ENCODE measurements at places on chromosomes 4 and X. TPM values are rescaled to one million over a fixed set of nuclear protein-coding genes. Genes with fewer than 3 reads are reported as not detected.

DNA sequence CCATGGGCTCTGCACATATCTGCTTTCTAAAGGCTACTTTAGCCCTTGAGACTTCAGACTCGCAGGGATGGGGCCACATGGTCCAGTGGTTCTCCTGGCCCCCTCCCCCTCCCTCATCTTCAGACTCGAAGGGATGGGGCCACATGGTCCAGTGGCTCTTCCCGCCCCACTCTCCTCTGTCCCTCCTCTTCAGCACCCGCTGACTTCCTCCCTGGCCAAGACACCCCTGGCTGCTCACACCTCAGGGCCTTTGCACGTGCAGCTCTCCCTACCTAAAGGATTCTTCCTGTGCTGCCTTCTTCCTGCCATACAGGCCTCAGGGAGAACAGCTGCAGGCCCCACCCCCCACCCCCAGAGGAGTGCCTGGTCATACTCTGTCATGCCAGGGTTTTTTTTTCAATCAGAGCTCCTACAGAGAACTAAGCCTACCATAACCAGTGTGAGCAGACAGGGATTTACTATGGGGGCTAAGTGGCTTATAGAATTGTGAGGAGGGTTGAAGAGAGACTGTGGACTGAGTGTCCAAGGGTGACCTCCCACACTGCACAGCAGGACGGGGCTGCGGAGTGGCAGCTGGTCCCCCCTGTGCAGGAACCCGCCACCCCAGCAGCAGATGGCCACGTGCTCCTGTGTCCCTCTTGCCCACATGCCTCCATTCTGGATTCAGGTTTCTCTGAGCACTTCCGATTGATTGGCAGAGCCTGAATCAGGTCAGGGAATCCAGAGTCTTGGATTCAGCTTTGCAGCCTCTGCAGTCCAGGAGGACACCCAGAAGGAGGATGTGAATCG lies 6.1 kb upstream of the SPON2 start:
- no peak for DNase-seq

DNA sequence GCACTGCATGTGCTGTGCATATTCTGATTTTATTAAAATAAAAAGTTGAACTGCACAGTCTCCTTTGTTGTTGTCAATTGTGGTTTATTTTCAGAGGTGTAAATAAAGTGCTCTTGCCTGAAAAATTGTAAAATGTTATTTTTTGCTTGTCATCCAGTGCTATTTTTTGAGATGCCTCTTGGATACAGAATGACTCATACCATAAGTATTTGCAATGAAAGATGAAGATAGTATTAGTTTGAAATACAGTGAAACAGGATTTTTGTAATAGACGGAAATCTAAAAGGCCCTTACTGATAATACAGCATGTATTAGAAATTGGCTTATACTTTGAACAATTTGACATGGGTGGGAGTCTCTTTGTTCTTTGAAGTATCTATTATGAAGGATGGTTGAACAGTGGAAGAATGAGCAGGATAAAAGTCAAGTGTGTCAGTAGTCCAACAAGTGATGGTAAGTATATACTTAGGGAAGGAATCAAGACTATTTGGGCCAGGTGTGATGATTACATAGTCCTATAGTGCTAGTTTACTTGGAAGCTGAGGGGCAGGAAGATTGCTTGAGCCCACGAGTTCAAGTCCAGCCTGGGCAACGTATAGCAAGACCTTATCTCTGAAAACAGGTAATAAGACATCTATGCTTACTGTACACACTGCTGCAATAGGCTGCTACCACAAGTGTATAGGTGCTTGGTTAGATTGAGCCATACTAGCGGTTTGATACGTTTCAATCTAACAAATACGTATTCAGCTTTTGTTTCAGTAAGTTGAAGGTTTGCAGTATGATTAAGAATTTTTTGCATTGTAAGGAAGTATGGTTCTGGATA lies 16.4 kb downstream of the DDX3X start:
- DNase-seq = no peak

- DNase-seq = no peak
Measured at GRCh38 chr4:122824616-122825015, 2.0 kb upstream of the FGF2 start.

Gene RASL11B
- 0.29 TPM for total RNA-seq

- DNase-seq = no peak
Measured at GRCh38 chr4:104032896-104033295, 313.1 kb upstream of the TACR3 start.

Gene VSIG4
- 0.23 TPM for total RNA-seq

DNA sequence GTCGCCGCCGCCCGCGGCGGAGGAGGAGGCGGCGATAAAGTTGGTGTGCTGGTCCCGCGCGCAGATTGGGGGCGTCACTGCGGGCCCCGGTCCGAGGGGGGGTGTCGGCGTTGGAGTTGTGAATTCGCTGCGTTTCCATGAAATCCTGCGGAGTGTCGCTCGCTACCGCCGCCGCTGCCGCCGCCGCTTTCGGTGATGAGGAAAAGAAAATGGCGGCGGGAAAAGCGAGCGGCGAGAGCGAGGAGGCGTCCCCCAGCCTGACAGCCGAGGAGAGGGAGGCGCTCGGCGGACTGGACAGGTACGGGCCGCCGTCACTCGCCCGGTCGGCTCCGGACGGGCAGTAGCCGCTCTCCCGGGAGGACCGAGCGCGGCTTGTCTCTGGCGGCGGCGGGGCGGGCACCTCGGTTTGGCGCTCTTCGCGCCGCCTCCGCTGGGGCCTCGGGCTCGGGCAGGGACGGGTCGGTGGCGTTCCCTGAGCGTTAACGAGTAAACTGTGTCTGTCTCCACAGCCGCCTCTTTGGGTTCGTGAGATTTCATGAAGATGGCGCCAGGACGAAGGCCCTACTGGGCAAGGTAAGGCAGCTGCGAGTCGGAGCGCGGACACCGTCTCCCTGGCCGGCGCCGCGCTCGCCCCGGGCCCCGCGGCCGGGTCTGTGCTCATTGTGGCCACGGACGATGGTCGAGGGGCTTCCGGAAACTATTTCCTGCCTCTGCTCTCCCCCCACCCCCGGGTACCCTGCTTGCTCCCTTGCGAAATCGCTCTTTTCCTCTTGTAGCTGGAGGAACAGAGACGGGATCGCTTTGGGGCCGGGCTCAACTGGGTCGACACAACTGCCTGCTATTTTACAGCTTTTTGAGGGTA lies 658 bp downstream of the KDM6A start:
- peak; percentile 48 for DNase-seq

DNA sequence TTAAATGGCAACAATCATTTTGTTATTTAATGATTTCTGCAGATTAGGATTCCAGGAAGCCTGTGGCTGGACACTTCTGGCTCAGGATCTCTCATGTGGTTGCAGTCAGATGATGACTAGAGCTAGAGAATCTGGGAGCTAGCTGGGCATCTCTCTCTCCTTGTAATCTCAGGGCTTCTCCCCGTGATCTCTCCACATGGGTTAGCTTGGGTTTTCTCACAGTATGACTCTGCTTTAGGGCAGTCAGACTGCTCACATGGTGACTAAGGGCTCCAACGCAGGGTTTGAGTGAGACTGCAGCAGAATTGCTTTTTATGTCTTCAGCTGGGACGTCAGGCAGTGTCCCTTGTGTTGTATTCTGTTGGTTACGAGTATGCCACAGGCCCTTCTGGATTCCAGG lies 361.4 kb downstream of the CBLL2 start:
- no peak for DNase-seq

GRCh38 chr4:147960971-147961370 lies 229.1 kb downstream of the ARHGAP10 start:
- DNase-seq = no peak

Gene PLAC8
- total RNA-seq = 101 TPM

DNA sequence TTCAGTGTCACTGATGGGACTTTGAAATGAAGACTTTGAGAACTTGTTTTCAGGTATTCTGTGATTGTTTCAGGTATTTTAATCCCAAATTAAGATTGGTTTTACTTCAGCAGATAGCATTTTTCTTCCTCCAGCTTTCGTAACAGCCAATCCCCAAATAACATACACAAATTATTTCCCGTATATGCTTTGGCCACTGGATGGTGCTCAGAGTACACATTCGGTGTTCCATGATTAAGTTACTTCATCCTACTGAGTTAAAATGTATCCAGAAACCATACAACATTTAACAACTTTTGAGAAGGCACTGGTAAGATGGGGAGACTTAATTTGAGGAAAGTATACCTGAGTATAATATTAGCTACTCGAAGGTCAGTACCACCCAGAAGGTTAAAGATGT lies 233.4 kb upstream of the FAM47A start:
- DNase-seq = no peak

- no peak for DNase-seq
Measured at GRCh38 chr4:119493419-119493818, 135.2 kb downstream of the PDE5A start.
